ENCODE measurements at places on chromosomes 6 and 20. TPM values are rescaled to one million over a fixed set of nuclear protein-coding genes. Genes with fewer than 3 reads are reported as not detected.

Gene CAPN11
- total RNA-seq: not detected

Gene FERMT1
- 15.8 TPM for total RNA-seq

Gene POU3F2
- total RNA-seq: not detected

Gene FLOT1
- total RNA-seq: 96.6 TPM

Gene GSTA1
- not detected for total RNA-seq

Gene TRAPPC3L
- total RNA-seq: not detected

Gene C6orf163
- total RNA-seq: 0.24 TPM

Gene CLIC5
- total RNA-seq: not detected

Gene AMD1
- 160 TPM for total RNA-seq

Gene GJA10
- total RNA-seq: not detected
